A549 treated with AZD2906 at 1 μM for 4 hours (cell line): ENCODE measurements at places on chromosomes 4 and X. TPM values are rescaled to one million over a fixed set of nuclear protein-coding genes. Genes with fewer than 3 reads are reported as not detected.

Gene GRID2
- not detected in 5 replicates for total RNA-seq

Gene LGI2
- 0.07 to 0.14 TPM (median 0.10 TPM) in 5 replicates for total RNA-seq

Gene KDM5C
- 48.0 to 54.2 TPM (median 52.0 TPM) in 5 replicates for total RNA-seq

Gene RNF175
- total RNA-seq: 0.10 TPM in 1 of 5 replicates, not detected in the others

Gene C4orf50
- not detected in 5 replicates for total RNA-seq

Gene MAGEA2
- total RNA-seq: 0.05 to 0.14 TPM (median 0.13 TPM) in 3 of 5 replicates, not detected in the others
